ENCODE measurements at places on chromosomes 1 and 21.
A peak's percentile ranks its signal among the peaks of the same experiment; 100 is the strongest.

DNA sequence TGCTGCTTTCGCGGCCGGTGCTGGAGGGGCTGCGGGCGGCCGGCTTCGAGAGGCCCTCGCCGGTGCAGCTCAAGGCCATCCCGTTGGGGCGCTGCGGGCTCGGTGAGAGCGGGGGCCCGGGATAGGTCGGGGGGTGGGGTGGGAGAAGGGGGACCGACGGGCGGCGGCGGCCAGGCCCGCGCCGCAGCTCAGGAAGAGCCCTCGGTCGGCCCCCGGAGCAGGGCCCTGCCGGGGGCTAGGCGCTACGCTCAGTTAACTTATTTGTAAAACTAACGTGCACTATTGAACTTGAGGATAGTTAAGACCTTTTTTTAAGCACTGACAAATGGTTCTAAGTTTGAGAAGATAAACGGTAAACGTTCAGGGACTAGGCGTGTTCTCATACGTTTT lies 418 bp downstream of the DDX20 start:
- DNase-seq = no peak

DNA sequence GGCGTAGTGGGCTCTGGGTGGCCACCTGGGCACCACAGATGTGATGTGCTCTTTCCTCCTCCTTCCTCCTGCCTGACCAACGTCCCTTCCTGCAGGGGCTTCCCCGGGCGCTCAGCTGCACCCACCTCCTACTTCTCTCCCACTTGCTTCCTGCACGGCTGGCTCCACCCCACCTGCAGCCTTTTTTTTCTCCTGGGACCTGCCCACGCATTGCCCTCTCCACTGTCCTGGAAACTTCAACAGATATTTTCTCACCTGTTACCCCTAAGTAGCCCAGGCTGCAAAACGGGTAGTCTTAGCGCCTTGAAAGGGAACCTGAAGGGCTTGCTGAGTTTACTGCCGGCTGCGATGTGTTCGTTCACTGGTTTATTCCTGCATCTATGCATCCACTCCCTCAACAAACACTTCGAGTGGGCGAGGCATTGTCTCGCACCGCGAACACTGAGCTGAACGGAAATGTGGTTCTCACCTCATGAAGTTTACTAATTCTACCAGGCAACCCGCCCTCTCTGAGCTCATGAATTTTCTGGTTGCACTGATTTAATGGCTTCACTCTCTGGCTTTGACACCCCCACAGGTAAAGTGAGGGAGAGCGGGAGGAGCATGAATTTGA lies 23.6 kb downstream of the ZBTB18 start:
- peak; percentile 60 for DNase-seq

- no peak for DNase-seq
Measured at GRCh38 chr1:42152119-42152518, 1.1 kb upstream of the GUCA2B start.

- DNase-seq = no peak
Measured at GRCh38 chr1:247908766-247909165, 11.3 kb upstream of the OR2T8 start.

- DNase-seq = no peak
Measured at GRCh38 chr21:20661246-20661645, 337.0 kb upstream of the NCAM2 start.

DNA sequence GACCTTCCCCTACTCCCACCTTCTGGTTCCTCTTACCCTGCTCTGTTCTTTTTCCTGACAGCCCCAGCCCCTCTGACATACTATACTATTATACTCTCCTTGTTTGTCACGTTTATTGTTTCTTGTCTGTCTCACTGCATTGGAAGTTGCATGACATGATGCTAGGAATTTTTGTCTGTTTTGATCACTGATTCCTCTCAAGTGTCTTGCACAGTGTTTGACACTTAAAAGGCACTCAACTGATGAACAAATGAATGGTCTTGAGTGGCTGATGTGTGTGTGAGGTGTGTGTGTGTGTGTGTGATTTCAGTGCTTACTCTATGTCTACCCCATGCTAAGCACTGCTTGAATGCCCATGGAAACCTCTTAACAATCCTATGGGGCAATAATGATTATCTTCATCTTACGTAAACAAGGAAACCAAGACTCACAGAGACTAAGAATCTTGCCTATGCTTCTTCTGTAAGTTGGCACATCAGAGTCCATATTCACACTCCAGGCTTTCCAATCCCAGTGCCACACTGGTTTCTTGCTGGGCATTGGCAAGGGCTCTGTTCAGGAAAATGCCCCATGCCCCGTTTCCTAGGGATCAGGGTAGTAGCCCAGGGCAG lies 59.7 kb downstream of the ATP1A1 start:
- DNase-seq = no peak

DNA sequence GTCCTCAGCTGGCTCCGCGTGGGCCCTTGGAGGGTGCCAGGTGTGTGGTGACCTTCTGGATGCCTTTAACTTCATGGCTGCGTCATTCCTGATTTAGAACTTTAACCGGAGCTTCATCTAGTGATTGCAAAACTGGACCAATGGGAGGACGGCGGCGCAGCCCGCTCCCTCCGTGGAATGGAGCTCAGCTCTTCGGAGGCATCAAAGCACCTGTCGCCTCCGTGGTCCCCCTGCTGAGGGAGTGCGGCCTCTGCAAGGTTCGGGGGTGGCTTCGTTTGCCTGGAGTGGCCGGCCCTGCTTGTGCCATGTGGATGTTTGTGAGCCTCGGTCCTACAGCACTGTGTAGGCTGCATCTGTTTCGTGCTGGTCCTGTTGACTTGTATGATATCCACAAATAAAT lies 14.2 kb downstream of the CSTB start:
- no peak for DNase-seq

GRCh38 chr21:42411197-42411869 lies 7.6 kb downstream of the UBASH3A start:
- peak; percentile 64 for DNase-seq
